Stimulated activated CD8-positive, alpha-beta memory T cell treated with anti-CD3 and anti-CD28 coated beads, Interleukin-4, amount 100 ng/mL, for 1 hour (primary cell): ENCODE measurements at places on chromosomes 12 and 14.

- no peak for DNase-seq
These were observed 83.2 kb downstream of the BCL11B start for GRCh38 chr14:99188731-99189191.

DNA sequence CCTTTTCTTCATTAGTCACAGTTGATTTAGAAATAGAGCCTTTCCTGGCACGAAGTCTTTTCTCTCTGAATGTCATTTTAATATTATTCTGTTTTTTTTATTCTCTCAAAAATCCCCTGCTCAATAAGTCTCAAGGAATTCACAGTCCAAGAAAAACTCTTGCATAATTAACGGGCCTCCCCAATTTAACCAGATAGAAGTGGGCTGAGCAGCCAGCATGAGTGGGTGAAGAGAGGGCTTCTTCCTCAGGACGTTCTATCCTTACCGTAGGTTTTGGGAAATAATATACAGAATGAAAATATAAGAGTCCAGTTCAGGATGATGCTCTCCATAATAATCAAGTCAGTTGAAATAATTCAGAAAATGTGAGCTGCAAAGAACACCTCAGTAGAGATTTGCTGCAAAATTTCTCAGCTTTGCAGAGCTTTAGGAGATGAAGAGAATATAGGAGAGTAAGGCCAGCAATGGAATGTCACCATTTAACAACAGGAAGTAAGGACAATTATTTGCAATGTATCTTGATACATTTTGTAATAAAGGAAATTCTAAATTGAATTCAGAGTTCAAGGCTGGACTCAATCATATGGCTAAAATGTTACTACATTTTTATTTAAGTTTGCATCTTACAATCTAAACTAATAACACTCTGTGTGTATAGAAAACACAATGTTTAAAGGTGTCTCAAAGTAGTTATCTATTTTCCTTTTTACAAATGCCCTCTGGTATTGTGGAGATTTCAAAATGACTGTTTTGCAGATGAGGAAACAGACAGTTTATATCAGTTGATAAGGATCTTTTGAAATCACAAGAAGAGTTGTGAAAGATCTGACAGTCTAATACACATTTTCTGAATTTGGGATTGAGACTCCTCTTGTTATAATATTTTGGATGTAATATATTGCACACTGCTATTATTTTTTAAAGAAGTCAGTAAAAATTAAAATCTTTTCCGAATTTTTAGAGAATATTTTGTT is 1724.1 kb upstream of the SEL1L start:
- DNase-seq: no peak

DNA sequence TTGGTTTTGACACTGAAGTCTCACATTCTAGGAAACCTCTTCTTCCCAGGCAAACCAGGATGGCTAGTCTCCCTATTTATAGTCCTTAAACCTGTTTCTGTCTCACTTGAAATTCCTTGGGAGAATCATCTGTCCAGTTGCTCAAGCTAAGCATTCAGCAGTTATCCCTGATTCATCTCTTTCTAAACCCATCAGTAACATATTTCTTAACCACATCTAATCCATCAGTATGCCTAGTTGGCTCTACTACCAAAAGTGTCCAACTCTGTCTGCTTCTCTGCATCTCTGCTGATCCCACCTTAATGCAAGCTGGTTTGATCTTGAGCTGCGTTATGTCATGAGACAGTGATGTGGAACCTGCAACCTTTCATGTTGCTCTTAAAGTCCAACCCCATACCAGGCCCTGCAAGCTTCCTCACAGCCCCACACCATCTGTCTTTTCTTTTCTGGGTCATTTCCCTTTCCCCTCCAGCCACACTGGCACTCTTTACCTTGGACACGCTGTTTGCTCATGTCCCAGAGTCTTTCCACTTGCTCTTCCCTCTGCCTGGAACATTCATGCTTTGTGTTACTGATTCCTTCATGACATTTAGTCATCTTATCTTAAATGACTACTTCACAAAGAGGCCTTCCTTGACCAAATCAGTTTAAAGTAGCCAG is 380.8 kb upstream of the RGS6 start:
- no peak for DNase-seq

DNA sequence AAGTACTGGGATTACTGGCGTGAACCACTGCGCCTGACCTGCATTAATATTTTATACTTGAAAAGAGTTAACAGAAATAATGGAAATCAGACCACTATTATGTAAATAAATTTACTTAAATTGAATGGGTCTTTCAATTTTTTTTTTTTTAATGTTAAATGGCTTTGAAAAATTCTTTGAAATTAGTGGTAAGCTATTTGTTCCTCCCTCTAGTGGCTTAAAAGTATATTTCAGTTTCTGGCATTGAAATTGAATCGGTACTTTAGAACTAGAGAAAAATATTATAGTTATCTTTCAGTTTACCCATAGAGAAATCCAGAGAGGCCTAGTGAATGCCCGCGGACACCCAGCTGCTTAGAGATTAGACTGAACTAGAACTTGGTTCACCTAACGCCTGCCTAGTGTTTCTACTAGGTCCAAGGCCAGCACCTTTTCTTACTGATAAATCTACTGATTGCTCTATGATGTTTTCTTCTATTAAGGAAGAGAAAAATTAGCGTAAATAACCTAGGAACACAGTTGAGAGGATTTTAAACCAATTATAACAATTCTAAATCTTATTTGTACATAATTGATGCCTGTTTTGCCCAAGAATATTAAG is 106.5 kb downstream of the EML1 start:
- no peak for DNase-seq

GRCh38 chr12:115968211-115968610 is 309.3 kb downstream of the MED13L start:
- DNase-seq: no peak

GRCh38 chr12:103928682-103929045 is 1.5 kb upstream of the HSP90B1 start:
- DNase-seq: no peak

DNA sequence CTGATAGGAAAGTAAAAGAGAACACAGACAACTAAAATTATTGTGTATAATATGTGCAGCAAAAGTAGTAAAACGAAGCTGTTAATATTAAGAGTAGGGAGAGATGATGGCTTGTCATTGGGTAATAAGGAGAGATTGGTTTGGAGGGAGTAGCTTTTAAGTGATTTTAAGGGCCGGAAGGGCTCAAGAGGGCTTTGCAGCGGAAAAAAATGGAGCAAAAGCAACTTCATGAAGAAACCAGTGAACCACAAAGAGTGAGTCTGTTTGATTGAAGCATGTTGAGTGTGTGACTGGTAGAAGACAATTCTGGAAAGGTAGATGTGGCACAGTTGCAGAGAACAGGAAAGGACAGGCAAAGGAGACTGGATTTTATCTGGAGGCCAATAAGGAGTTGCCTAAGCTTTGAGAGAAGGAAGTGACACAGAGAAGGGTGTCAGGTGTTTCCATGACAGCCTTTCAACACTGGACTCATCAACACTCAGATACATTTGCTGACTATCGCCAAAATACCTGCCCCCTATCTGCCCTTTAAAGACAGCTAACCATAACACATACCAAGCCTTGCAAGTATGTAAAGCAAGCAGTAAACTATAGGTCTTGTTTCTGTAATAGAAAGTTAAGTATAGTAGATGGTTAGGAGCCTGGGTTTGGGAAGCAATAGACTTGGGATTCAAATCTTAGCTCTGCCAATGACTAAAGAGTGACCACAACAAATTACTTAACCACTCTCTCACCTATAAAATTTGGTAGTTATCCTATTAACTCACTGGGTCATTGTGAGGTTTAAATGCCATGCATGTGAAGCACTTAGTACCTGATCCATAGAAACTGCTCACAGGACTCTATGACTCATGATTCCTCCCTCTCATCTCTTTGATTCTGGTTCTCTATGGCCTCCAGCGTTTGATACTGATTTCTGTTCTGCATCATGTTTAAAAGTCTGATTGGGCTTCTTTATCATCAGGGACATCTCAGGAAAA is 117.3 kb upstream of the LMNTD1 start:
- no peak for DNase-seq

DNA sequence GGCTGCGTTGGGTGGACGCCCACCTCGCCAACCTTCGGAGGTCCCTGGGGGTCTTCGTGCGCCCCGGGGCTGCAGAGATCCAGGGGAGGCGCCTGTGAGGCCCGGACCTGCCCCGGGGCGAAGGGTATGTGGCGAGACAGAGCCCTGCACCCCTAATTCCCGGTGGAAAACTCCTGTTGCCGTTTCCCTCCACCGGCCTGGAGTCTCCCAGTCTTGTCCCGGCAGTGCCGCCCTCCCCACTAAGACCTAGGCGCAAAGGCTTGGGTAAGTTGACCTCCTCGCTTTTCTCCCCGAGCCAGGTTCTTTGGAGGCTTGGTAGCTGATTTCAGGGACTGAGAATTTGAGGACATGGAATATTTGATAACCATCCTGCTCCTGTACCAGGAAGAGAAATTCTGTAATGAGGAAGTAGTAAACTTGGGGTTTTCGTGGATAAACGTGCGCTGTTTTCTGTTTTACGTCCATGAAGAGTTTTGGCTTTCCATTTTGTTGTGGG is 530 bp downstream of the APAF1 start:
- no peak for DNase-seq

GRCh38 chr14:50088117-50088515 is 28.3 kb downstream of the VCPKMT start:
- no peak for DNase-seq

- no peak for DNase-seq
These were observed 58.7 kb downstream of the MVK start for GRCh38 chr12:109632342-109632741.

DNA sequence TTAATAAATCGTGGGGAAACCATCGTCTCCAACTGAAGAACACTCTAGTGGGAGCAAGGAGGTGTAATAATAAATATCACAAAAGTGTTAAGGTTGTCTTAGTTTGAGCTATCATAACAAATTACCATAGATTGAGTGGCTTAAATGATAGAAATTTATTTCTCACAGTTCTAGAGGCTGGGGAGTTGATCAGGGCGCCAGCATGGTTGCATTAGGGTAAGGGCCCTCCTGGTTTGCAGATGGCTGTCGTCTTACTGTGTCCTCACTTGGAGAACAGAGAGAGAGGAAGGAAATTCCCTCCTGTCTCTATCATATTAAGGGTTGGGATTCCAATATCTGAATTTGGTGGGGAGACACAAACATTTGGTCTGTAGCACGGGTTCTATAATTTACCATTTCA is 33.0 kb downstream of the MRPS35 start:
- DNase-seq: no peak

DNA sequence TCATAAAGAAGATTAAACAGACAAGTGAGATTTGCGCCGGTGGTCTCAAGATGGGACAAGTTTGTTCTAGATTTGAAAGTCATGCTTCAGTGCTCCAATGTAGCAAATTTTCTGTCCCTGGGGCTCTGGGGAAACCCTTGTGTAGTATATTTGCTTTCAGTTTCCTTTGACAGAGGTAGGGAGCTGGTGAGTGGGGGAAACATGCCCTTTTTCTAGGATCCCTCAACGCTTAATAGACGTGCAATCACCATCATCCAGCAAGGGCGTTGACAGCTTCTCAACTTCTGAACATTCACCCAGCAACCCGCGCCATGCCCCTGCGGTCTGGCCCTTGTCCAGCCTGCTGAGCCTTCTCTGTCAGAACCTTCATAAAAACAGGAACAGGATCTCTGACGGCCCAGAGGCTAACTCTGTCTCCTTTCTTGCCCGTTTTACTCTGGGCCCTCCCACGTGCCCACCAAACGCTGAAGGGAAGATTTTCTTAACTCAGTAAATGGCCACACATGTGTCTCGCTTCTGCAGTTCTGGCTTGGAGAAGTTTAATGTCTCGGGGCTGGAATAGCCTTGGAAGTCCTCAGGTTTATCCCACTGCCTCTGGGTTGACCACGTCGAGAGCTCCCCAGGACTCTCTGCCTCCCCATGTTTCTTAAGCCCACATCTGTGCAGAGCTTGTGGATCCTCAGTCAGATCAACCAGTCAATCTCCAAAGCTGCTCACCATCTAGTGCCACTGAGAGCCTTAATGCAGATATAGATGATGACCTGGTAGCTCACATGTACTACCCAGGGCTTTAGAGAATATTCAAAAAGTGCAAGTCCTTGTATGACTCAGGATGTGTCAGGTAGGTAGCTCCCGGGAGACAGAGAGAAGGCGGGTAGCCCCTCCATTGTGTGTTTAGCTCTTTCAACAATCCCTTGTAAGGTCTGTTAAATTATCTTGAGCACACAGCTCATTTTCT is 58.1 kb upstream of the CCND2 start:
- no peak for DNase-seq

DNA sequence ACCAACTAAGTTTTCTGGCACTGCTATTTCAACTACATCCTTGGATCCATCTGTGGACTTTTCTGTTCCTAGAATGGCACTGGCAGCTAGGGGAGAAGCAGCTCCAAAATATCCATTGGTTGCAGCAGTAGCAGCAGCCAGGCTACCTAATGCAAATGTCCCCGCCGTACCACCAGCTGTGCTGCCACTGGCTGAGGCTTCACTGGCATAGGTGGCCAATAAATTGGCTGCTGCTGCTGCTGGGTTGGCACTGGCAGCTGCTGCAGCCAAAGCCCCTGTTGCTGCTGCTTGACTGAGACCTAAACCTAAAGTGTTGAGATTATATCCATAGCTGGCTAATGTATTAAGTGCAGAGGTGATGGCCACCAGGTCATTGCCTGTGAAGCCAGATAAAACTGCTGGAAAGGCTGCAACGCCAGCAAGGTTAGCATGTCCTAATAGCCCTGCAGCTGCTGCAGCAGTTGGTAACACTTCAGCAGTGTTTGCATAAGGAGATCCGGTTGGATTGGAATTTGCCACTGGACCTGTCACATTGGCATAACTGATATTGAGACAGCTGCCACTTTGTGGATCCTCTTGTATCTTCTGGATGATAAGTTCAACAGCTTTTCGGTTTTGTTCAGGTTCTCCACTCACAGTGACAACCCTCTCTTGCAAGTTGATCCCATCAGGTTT is 149.5 kb downstream of the NOVA1 start:
- no peak for DNase-seq

- no peak for DNase-seq
These were observed 324.0 kb downstream of the PRKD1 start for GRCh38 chr14:29603696-29604095.

- DNase-seq: no peak
These were observed 141.6 kb downstream of the KICS2 start for GRCh38 chr12:64080319-64081007.

GRCh38 chr12:42213023-42213422 is 25.0 kb downstream of the YAF2 start:
- DNase-seq: no peak

GRCh38 chr14:96581902-96582301 is 79.7 kb downstream of the PAPOLA start:
- no peak for DNase-seq

DNA sequence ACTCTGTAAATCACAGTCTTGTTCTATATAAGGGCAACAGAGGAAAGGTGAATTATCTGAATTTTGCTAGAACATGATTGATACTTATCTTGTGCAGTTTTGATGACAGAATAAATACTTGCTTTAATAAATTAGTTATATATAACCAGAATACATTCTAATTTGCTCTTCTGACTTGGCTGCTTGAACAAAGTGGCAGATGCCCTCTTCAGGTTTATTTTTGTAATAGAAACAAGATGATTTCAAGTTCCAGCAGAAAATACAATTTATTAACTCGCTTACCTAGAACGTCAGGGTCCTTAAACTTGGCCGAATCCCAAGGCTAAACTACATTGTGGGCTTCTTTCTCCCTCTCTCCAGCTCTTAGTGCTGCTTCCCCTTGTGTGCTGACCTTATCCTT is 57.6 kb upstream of the SSTR1 start:
- DNase-seq: no peak
